ENCODE measurements at places on chromosomes 3 and 15.

DNA sequence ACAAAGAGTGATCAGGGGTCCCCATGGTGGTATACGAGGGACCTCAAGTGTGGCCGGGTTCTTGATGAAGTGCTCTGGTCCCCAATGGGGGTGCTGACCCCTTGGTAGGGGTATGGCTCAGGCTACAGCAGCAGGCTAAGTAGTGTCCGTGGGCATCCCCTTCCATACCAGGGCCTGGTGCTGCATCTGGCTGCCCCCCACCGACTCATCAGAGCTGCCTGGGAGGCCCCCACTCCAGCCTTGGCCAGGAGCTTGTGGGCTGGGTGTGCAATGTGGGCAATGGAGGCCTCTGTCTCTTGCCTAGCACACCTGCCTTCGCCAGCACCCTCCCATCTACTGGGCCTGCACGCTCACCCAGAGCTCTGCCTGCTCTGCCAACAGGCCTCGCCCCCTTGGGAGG lies 59.0 kb upstream of the SEC13 start:
- DNase-seq, result no peak

GRCh38 chr3:138092023-138092422 lies 23.4 kb downstream of the DZIP1L start:
- DNase-seq, result no peak

DNA sequence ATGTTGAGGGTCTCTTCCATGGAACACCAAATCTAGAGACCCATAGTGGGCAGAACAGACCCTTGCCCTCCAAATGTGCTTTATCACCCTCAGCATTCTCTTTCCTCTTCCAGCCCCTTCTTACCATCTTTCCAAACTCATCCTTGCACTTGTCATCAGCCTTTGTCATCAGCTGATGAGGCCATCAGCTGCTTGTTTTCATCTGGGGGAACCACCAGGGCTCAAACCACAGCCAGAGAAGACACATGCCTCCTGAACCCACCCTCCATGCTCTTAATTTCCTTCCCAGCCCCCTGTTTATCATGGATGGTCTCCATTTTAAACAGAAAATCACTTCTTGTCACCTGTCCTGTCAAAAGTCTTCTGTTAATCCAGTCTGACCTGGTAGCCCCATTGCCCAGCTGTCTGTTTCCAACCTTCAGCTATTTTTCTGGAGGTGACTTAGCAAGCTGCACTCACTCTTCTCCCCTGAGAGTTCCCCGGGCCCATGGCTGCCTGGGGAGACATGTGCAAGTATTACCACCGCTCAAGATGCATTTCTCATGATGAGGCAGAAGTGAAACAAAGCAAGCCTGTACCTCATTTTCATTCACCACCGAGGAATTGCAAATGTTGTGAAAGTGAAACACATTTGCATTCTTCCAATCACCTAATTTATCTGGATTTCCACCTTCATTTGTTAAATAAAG lies 14.7 kb upstream of the SYNM start:
- DNase-seq, result no peak

- DNase-seq, result no peak
Measured at GRCh38 chr15:70327856-70328678, 230.3 kb upstream of the TLE3 start.

DNA sequence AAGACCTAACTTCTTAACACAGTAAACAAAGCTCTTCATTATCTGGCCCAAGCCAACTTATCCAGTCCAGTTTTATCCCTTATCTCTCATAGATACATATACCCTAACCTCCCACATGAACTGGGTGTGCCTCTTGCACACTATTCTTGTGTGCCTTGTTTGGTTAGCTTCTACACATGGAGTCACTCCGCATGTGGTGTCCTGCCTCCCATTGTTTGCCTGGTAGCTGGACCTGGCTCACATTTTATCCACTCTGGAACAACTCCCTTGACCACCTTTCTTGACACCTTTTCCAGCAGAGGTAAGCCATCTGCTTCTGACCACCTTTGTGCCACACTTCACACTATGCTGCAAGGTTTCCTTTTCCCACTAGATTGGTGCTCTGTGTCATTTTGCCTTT lies 15.2 kb downstream of the TIPARP start:
- no peak for DNase-seq

DNA sequence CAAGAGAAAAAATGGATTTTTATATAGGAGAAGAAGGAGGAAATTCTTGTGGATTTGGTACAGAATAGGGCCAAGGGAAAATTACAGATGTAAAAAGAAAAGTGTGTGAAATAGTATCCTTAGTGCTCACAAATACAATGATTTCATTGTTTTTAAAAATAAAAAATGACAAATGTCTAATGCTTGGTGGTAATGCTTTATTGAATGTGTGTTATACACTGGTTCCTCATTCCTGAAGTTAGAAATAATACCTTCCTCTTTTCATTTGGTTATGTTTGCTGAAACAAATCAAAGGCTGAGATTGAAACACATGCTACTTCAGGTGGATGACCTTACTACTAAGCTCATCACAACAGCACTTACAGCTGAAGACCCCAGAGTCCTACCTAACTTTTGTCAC lies 37.7 kb upstream of the CCR2 start:
- DNase-seq, result no peak

DNA sequence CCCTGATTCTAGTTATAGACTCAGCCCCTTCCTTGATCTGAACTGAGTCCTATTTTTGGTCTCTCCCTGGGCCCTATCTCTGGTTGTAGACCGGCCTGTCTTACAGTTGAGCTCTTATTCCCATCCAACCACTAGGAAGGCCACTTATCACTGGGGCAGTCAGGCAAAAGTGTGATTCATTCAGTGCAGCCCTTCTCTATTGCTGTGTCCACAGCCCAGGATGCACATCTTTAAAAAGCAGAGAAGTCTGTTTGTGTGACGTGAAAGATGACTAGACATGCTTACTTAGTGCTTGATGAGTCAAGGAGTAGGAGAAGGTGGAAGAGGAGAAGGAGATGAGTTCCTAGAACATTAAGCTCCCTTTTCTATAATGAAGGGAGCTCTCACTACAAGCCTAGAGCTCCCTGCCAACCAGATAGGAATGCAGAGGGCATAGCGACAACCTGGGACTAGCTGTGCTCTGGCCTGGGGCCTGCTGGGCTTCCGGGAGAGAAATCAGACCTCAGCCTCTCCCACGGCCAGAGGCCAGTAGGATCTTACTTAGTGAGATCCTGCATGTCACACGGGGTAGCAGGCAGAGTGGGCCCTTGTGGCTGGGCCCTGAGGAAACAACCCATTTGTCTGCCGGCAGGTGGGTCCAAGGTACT lies 25.7 kb downstream of the INSYN1 start:
- DNase-seq, result no peak

- no peak for DNase-seq
Measured at GRCh38 chr3:196688349-196688748, 23.7 kb downstream of the CEP19 start.

GRCh38 chr15:101137312-101137940 lies 114.4 kb downstream of the CHSY1 start:
- no peak for DNase-seq

GRCh38 chr15:98160236-98160635 lies 199.7 kb downstream of the ARRDC4 start:
- DNase-seq, result no peak

GRCh38 chr3:151011427-151011826 lies 38.9 kb upstream of the CLRN1 start:
- DNase-seq, result no peak

GRCh38 chr3:155492841-155493240 lies 199.4 kb upstream of the STRIT1 start:
- no peak for DNase-seq

GRCh38 chr3:44762170-44762677 lies 630 bp downstream of the KIF15 start:
- DNase-seq, result no peak

DNA sequence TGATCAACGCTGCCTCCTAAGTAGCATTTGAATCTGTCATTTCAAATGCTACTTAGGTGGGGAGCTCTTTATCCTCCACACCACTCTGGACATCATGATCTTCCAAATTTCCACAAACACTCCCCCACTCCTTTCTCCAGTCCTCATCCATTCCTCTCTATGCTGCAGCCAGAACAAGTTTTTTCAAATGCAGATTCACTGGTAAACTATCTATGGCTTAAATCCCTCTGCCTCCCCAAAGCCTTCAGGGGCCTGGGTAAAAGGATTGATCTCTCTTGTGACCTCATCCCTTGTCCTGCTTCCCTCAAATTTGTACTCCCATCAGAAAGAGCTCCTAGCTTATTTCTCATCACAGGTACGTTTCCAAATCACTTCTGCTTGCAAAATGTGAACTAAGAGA lies 1.3 kb upstream of the AEN start:
- no peak for DNase-seq

GRCh38 chr15:63970621-63971426 lies 75.5 kb downstream of the DAPK2 start:
- DNase-seq, result peak; percentile 61

DNA sequence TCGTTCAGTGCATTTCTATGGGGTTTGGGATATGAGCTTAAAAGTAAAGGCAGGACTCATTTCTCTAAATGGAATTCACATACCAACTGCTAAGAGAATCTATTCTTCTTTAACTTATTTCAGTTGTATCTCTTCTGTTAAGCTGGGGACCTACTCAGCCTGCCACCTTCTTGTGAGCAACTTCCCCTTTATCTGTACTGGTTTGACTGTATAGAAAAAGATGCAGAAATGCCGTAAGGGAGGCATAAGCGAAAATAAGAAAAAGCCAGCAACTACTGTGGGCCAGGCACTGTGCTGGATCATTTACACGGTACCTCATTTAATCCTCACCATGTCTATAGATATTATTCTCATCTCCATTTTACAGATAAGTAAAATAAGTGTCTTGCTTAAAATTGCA lies 38.4 kb downstream of the RBMS3 start:
- no peak for DNase-seq

DNA sequence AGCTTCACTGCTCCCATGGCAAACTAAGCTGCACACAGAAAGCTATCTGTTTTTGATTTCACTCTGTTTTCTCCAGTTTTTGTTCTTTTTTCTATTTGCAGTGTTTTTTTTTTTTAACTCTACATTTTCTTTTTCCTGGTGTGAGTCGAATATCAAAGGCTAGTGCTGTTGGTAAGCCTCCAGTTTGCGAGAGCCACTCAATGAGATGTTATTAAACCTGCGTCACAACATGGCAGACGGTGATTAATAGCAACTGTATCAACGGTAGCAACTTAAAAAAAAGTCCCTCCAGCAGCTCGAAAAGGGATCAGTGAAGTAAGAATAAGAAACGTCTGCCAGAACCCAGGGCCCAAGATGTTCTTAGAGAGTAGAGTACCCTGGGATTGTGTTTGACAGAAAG lies 84.1 kb downstream of the MEIS2 start:
- DNase-seq, result no peak

- no peak for DNase-seq
Measured at GRCh38 chr15:91018158-91018557, 4.2 kb downstream of the VPS33B start.

- DNase-seq, result no peak
Measured at GRCh38 chr3:65291448-65292125, 603.8 kb upstream of the ADAMTS9 start.

DNA sequence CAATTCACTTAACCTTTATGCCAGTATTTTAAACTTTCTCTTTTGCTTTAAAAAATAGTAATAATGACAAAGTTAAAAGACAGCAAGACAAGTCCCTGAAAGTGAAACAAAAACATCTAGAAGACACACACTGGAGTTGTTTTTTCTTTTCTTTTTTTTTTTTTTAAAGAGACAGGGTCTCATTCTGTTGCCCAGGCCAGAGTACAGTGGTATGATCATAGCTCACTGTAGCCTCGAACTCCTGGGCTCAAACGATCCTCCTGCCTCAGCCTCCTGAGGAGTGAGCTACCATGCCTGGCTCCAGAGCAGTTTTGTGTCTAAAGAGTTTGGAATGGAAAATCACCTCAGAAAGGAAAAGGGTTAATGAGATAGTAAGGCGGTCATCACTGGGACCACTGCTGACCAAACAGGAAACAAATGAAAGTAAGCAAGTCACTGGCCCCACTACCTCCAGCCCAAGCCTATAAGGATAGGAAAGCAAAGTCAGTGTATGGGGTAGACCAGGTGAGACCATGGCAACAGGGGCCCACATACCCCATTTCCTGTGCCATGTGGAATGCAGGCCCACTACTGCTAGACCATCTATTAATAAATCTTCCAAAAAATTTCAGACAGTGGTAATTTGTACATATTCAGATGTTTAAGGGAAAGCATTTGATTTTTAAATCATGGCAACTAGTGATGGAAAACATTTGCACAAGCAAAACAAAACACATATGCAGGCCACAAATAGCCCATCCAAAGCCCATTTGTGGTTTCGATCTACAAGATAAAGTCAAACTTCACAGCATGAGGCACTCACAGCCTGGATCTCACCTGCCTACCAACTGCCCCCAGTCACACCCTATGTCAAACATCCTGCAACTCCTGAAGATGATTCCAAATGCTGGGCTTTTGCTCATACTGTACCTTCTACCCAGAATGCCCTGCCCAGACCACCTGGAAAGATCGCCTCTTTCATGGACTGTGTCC lies 62.6 kb downstream of the OSBPL10 start:
- no peak for DNase-seq

GRCh38 chr3:151303751-151304150 lies 12.9 kb downstream of the GPR87 start:
- no peak for DNase-seq

DNA sequence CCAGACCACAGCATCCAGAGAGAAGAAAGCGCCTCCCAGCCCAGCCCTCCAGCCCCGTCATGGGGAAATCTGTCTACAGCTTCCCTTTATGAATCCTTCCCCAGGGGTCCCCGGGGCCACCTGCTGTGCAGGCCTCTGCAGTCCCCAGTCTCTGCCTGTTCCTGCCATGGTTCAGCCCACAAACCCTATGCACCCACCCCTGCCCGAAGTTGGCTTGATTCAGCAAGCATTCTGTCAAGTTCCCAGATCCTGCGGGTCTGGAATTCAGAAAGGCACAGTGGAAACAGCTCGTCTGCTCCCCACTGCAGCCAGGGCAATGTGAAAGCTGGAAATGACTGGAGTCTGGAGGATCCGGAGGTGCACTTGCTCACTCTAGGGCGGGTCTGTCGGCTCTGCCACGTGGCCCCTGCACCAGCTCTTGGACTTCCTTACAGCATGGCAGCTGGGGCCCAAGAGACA lies 2.9 kb upstream of the OCA2 start:
- no peak for DNase-seq

- DNase-seq, result no peak
Measured at GRCh38 chr3:89145995-89146394, 38.6 kb downstream of the EPHA3 start.

GRCh38 chr15:77831986-77832385 lies 199.3 kb upstream of the LINGO1 start:
- no peak for DNase-seq
